Diencephalon (tissue), 1 donor: ENCODE measurements at places on chromosomes 13 and 19. TPM values are rescaled to one million over a fixed set of nuclear protein-coding genes. Genes with fewer than 3 reads are reported as not detected.

Gene CBARP
- 12.9 TPM for total RNA-seq

Gene IGFL1
- total RNA-seq = not detected

Gene NLRP12
- total RNA-seq = 0.23 TPM

Gene ZNF526
- total RNA-seq = 5.3 TPM

Gene SIGLEC12
- not detected for total RNA-seq

Gene RFPL4A
- total RNA-seq = not detected

Gene JSRP1
- not detected for total RNA-seq

Gene HS6ST3
- total RNA-seq = 50.3 TPM

Gene NLRP4
- total RNA-seq = under 0.01 TPM

Gene ZNF627
- 58.8 TPM for total RNA-seq

Gene UHRF1
- 14.5 TPM for total RNA-seq

Gene KCNN4
- total RNA-seq = not detected

Gene EPS8L1
- total RNA-seq = 2.1 TPM

Gene TLE6
- total RNA-seq = 3.9 TPM

Gene LHB
- not detected for total RNA-seq

Gene FARSA
- total RNA-seq = 64.8 TPM

Gene LPAR2
- total RNA-seq = 16.1 TPM

Gene ATF5
- total RNA-seq = 7.6 TPM

Gene ZNF616
- 23.3 TPM for total RNA-seq

Gene GPC5
- 54.0 TPM for total RNA-seq

Gene ELOF1
- 22.8 TPM for total RNA-seq

Gene CEACAM16
- not detected for total RNA-seq

Gene GIPR
- total RNA-seq = not detected
